Placental epithelial cell (primary cell): ENCODE measurements at places on chromosomes 2 and 18. TPM values are rescaled to one million over a fixed set of nuclear protein-coding genes. Genes with fewer than 3 reads are reported as not detected.

SPP2 gene
- total RNA-seq: not detected in 2 replicates

ANKRD44 gene
- 7.1 and 8.1 TPM in 2 replicates for total RNA-seq

RPRM gene
- total RNA-seq: not detected in 2 replicates

FIGN gene
- total RNA-seq: 5.1 and 11.1 TPM in 2 replicates

SLC5A7 gene
- total RNA-seq: not detected in 2 replicates

IL1R2 gene
- total RNA-seq: 3.1 and 18.5 TPM in 2 replicates
